ENCODE measurements at places on chromosomes 3 and 15. TPM values are rescaled to one million over a fixed set of nuclear protein-coding genes. Genes with fewer than 3 reads are reported as not detected.

ATP13A4 gene
- 0.09 TPM for total RNA-seq

KIF23 gene
- 5.3 TPM for total RNA-seq

CAV3 gene
- total RNA-seq: not detected

GUCA1C gene
- not detected for total RNA-seq

CHRFAM7A gene
- total RNA-seq: 0.60 TPM

NBEAL2 gene
- 15.4 TPM for total RNA-seq

ZPLD1 gene
- total RNA-seq: not detected

KNL1 gene
- 4.5 TPM for total RNA-seq

SPATA12 gene
- 0.52 TPM for total RNA-seq

WDR93 gene
- not detected for total RNA-seq

BFSP2 gene
- total RNA-seq: not detected

TNNC1 gene
- not detected for total RNA-seq

DISP2 gene
- total RNA-seq: under 0.01 TPM

OXSR1 gene
- total RNA-seq: 29.7 TPM

TMPRSS7 gene
- not detected for total RNA-seq

TTLL13 gene
- not detected for total RNA-seq

GHSR gene
- not detected for total RNA-seq

Data from dermis lymphatic vessel endothelial cell (primary cell).